ENCODE measurements at places on chromosomes 7 and 10.

- DNase-seq = no peak
Measured at GRCh38 chr10:133235932-133236331, 1.7 kb upstream of the VENTX start.

GRCh38 chr7:150388709-150389531 is 9.8 kb downstream of the ZNF775 start:
- DNase-seq = no peak

DNA sequence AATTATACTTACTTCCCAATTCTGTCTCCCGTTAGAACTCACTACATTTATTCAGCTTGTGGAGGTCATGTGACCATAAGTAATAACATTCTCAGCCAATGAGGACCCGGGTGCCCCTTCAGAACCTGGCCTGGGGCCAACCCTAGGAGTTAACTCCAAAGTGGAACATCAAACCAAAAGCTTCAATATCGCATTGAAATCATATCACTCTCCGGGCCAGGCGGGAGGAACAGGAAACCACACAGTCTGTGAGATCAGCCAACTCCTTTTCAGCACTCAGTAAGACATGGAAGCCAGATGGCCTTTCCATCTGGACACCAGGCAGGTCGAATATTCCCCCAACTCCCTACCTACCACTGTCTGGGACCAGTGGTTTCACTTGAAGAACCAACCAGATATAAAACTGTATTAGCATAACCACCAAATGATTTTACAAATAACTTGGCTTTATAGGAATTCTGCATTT is 5.5 kb downstream of the CREB3L2 start:
- no peak for DNase-seq

DNA sequence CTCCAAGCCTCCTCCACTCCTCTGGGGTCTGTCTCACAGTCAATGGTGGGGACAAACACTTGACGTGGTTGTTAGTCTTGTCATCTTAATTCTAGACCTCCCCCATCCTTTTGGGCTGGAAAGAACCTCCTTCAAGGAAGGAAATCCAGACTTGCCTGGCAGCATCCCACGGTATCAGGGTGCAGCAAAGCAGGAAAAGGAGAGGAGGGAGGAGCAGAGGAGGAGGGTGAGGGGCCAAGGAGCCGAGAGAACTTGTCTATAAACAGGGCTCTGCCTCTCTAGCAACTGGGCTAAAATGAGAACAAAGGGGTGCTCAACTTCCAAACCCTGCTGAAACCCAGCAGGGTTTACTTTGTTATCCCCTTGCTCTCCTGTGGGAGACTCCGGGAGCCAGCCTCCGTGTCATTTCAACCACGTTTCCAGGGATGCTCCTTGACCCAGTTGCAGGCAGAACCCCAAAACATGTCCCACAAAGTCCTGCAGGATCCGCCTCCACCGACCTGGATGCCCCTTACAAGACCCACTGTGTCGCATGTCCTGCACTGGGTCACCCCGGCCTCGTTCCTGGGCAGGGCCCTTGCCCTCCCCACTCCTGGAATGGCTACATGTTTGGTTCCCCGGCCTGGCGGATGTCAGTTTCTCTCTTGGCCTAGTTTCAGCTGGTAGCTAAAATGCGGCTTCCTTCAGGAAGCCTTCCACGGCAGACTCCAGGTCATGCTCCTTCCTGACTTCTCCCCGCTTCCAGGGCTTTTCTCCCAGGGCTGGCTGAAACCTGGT is 69.7 kb upstream of the MGMT start:
- DNase-seq = no peak

GRCh38 chr10:100184840-100185239 is 989 bp downstream of the ERLIN1 start:
- no peak for DNase-seq

DNA sequence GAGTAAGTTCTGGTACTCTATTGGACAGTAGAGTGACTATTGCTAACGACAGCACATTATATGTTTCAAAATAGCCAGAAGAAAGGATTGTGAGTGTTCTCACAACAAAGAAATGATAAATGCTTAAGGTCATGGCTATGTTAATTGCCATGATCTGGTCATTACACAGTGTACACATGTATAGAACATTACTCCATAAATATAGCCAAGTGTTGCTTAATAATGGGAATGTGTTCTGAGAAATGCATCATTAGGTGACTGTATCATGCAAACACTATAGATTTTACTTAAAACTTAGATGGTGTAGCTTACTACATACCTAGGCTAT is 19.6 kb downstream of the EPC1 start:
- DNase-seq = no peak

- no peak for DNase-seq
Measured at GRCh38 chr7:68015122-68015977, 1018.7 kb downstream of the TYW1 start.

- DNase-seq = no peak
Measured at GRCh38 chr7:155489862-155490696, 32.1 kb downstream of the EN2 start.

DNA sequence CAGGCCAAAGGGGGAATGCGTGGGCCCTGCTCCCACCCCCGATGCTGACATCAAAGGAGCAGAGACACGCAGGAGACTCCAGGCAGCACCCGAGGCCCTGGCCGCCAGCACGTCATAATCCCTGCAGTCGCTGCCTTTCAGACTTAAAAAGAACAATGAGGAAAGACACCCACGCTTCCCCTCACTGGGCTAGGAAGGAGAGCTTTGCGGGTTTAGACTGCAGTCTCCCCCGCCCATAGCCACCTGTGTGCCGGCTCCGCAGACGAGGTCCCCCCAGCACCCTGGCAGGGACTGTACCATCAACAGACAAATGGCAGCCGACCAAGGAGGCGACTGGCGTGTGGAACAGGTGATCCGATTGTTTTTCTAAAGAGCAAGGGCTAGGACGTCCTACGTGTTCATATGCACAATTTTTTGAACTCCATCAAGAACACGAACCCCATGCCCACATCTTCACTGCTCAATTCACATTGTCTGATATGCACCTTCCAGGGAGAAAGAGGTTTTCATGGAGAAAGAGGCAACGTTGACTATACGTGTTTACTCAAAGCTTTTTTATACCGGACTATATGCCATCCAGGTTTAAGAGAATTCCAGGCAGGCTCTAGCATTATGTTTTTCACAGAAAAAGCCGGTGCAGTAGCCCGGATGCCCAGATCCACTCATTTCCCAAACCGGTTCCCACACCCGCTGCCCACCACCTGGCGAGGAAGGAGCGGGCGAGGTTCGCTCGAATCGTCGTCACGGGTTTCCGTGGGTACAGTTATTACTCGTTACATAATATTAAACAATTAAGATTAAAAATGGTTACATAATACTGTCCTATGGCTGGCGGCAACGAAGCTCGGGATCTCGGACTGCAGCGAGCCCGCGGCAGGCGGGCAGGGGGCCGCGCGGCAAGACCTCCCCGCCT is 1.1 kb downstream of the GRB10 start:
- no peak for DNase-seq

DNA sequence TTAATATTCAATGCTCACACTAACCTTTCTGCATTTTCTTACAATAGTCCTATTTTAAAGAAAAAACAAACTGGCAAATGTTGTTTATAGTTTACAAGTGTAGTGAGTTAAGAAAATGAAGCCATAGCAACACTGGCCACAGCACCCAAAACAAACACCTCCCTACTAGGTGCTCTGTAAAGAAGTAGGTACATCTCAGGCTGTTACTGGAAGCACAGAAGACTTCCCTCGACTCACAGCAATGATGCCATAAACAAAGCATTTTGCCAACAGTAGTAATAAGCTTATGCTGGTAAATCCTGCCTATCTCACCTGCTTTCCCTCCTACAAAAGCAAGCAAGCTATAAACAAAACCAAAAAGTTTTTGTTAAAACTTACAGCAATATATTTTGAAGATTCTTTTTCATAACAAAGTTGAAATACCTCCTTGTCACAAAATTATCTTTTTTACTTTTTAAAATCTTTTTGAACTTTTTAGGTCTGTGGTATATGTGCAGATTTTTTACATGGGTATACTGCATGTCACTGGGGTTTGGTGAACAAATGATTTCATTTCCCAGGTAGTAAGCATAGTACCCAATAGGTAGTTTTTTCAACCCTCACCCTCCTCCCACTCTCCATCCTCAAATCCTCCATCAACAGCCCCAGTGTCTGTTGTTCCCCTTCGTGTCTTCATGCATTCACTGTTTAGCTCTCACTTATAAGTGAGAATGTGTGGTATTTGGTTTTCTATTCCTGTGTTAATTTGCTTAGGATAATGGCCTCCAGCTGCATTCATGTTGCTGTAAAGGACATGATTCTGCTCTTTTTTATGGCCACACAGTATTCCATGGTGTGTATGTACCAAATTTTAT is 28.4 kb downstream of the COA1 start:
- no peak for DNase-seq

GRCh38 chr10:108421266-108421665 is 1256.8 kb upstream of the SORCS1 start:
- DNase-seq = no peak

DNA sequence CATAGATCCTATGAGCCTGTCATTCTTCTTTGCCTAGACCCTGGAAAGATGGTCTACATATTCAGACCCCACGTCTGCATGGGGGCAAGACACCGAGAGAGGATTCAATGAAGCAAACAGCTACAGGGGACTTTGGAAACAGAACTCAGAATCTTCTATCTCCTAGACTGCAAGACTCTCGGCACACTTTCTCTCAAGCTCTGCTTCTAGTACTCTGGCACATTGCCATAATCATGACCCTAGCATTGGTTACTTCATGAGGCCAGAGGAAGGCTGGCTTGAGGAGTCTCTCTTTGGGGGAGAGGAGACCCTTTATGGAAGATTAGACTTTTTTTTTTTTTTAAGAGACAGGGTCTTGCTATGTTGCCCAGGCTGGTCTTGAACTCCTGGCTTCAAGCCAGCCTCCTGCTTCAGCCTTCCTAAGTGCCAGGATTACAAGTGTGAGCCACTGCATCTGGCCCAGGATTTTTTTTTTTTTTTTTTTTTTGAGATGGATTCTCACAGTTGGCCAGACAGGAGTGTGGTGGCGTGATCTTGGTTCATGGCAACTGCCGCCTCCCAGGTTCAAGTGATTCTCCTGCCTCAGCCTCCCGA is 20.7 kb downstream of the CCDC3 start:
- DNase-seq = no peak

DNA sequence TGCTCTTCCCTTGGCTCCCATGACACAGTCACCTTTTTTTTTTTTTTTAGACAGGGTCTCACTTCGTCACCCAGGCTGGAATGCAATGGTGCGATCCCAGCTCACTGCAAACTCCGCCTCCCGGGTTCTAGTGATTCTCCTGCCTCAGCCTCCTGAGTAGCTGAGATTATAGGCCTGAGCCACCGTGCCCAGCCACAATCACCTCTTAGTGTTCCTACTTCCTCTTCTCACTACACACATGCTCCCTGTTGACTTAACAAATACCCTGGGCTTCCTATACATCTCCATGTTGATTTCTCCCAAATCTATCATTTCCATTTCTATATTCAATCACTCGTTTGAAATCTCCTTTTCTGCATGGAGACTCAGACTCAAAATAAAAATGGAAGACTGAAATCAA is 91.7 kb downstream of the CUBN start:
- DNase-seq = no peak

DNA sequence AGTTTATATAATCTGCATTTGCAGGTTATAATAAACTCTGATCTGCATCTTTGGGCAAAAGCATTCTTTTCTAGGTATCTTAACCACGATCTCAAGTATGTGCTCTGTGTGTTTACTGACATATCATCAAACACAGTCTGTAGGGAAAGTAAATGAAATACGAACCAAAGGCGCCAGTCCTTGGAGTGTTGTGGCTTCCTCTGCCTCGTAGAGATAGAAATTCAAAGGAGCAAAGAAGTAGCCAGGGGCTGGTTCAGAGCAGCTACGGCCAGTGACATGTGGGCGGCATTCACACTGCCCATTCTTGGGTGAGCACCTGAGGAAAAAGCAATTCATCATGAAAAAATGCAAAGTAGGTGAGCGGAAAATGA is 38.7 kb downstream of the LAMB4 start:
- DNase-seq = no peak

DNA sequence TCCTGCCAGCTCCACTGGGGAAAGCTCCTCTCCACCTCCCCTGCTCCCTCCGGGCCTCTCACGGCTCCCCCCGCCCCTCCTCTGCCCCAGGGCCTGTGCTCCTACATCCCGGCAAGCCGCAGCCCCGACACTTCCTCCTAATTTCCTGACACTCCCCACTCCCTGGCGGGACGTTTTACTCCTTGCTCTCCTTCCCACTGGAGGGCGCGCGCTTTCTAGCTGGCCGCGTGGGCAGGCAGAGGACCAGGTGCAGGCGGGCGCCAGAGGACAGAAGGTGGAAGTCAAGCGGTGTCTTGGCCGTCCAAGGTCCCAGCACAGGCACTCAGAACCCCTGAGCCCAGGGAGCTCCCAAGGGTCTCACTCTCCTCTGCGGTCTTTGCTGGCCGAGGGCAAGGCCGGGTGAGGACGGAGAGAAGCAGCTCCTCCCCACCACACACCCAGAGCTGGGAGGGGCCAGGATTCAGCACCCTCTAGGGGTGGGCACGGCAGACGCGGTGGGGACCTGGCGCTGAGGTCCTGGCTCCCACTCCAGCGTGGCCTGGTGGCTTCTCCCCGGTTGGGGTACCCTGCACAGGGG is 19.1 kb downstream of the ADAM8 start:
- no peak for DNase-seq
